ENCODE measurements at places on chromosomes 13 and 19.

DNA sequence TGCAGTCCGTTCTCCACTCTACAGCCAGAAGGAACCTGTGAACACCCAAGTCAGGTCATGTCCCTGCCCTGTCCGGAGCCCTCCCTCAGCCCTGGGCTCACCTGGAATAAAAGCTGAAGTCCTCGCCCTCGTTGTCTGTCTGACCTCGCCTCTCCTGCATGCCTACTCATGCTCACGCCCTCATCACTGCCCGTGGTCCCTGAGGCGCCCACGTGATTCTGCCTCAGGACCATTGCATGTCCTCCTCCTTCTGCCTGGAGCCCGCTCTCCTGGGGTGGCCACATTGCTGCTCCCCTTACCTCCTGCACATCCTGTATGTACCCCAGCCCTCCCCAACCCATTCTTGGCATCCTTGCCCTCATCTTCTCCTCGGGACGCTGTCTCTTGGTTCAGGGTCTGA is 42.2 kb downstream of the BICRA start:
- no peak for DNase-seq

DNA sequence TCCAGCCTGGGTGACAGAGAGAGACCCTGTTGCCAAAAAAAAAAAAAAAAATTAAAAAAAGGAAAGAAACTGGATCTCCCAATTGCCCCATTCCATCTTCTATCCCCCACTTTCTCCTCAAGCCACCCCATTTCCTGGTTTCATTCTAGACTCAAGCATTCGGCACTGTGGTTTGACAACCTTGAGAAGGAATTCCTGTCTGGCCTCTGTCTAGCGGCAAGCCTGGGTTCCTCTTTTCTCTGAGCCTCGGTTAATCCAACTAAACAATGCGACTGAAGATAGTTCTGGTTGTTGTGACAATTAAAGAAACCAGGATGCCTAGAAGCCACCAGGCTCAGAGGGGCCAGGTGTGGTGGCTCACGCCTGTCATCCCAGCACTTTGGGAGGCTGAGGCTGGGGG is 3.3 kb upstream of the C3 start:
- no peak for DNase-seq

DNA sequence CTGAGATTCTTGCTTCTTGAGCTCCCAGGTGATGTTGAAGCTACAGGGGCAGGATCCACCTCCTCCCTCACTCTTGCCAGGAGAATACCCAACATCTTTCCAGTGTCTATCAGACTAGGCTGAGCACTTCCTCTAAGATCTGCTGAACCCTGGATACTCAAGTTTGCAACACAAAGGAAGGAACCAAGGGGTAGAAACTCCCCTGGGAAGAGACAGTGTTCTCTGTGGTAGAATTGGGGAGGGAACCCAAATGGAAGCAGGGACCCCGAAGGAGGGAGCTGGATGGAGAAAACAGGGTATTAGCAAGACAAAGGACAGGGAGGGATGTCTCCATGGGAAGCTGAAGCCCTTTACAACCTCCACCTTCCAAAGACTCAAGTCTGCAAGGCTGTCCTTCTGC is 117.6 kb downstream of the DNAJC15 start:
- no peak for DNase-seq

DNA sequence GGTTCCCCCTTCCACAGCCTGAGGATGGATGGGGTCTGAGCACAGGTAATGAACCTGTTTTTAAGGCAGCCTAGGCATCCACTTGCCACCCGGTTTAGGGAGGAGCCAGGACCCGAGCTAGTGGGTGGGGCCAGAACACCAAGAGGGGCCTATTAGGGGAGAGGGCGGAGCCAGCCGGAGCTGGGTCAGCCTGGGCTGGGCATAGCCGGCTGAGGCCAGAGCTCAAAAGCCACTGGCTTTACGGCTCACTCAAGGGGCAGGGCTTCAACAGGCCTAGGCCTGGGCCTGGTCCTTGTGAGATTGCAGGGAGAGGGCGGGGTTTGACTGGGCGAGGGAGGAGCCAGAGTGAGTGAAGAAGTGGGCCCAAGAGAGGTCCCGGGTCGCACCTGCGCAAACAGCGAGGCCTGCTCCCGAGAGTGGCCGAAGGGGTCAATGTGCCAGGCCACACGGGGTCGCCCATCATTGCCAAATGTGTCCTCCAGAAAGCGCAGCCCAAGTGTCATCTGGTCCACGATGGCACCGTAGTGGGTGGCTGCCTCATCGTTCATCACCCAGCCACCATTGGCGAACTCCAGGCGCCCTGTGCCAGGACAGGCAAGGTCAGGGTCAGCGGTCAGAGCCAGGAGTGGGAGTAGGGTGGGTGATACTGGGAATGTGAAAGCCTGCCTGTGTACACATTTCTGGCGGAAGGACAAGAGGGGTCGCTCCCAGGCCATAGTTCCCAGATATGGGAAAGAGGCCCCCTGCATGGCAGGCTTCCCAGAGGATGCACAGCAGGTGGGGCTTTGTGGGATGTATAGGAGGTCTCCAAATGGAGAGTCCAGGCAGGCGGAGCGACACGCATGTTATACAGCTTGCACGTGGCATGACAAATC is 1.9 kb downstream of the MAN2B1 start:
- DNase-seq: no peak

GRCh38 chr19:50792272-50793250 is 2.3 kb downstream of the ACP4 start:
- DNase-seq: no peak

DNA sequence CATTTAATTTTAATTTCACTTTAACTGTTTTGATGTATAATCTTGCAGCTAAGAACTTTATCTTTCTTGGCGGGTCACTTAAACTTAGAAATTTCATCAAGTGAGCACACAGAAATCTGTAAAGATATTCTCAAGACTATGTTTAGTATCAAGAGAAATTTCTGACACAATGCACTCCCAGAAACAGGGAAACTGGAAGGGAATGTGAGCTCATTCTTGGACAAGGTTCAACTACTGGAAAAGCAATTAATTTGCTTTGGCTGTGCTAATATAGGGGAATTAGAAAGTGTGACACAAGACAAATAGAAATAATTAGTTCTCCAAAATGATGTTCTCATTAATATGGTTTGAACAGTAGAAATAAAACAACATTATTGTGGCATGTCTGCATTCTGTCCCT is 402.3 kb downstream of the DACH1 start:
- no peak for DNase-seq

DNA sequence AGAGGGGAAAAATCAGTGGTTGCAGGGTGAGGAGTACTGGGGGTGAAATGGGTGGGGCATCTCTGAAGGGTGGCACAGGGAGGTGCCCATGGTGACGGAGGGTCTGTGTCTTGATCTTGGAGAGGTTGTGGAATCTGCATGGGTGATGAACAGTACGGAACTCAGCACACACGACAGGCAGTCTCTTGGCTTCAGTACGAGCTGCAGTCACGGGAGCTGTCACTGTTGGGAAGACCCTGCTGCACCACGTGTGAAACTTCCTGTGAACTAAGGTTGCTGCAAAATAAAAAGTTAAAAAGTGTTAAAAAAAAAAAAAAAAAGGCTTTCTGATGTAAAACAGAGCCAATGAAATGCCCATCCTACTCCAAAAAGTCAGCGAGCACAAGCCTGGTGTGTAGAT is 34.3 kb downstream of the TEX29 start:
- DNase-seq: no peak

DNA sequence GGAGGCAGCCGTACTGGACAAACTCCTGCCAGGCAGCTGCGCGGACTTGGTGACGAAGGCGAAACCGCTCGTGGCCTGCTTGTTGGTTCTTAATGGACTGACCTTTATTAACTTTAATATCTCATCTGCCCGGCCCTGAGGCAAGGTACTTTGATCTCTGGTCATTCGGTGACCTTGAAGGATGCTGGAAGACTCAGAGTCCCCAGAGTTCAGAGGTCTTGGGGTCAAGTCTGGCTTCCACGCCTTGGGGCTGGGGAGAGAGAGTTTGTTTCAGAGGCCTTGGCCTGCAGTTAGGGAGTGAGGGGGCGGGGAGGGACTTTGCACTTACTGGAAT is 9.6 kb upstream of the EMC10 start:
- DNase-seq: no peak

- no peak for DNase-seq
These were observed 683.8 kb upstream of the SGCG start for GRCh38 chr13:22496803-22497508.

- no peak for DNase-seq
These were observed 31.2 kb upstream of the F7 start for GRCh38 chr13:113074401-113074800.

DNA sequence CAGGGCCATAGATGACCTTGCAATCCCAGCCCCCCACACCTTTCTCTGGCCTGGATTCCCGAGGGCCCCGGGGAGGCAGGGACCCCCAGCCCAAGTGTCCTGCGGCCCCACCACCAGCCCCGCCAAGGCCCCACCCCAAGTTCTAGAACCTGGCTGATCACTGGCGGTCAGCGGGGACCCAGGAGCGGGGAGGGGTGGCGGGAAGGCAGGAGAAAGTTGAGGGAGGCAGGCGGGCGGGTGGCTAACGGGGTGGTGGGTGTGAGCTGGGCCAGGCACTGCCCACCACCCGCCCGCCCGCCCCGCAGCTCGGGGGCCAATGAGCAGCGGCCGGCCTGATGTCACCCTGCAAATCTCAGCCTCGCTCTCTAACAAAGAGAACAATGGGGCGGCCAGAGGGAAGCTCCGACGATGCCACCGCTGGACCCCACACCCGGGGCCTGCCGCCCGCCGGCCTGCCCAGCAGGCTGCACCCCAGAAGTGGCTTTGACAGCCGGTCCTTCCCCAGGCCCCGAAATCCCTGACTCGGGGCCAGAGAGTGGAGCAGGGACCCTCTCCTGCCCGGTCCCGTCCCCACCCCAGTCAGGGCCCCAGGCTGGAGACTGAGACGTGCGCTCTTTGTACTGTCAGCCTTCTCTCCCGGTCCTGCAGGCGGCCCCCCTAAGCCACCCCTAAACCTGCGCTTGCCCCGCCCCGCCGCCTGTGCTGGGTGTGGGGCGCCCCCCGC is 1.6 kb downstream of the MEX3D start:
- no peak for DNase-seq

- no peak for DNase-seq
These were observed 27.7 kb downstream of the SBNO2 start for GRCh38 chr19:1146412-1146699.

- DNase-seq: peak; percentile 66
These were observed at the start of gene C19orf12 for GRCh38 chr19:29714953-29715700. Gene C19orf12, minus strand, starts transcription at chr19:29715261. Its CDS starts 6,848 bp downstream, at chr19:29708413.

DNA sequence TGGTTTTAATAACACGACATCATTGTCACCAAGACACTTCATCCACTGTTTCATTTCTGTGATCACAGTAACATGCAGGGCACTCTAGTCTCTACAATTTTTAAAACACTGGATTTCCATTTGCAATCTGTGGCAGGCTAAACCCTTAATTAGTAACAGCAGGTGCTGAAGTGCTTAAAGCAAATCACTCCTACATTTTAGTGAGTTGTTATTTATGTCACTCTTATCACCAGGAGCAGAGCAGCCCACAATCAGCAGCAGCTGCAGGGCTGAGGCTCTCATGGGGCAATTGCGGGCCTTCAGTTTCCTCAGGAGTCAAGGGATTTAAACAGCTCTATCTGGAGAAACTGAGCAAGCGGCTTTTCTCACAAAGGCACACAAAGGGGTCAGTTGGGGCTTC is 1.6 kb downstream of the SOHLH2 start:
- no peak for DNase-seq

DNA sequence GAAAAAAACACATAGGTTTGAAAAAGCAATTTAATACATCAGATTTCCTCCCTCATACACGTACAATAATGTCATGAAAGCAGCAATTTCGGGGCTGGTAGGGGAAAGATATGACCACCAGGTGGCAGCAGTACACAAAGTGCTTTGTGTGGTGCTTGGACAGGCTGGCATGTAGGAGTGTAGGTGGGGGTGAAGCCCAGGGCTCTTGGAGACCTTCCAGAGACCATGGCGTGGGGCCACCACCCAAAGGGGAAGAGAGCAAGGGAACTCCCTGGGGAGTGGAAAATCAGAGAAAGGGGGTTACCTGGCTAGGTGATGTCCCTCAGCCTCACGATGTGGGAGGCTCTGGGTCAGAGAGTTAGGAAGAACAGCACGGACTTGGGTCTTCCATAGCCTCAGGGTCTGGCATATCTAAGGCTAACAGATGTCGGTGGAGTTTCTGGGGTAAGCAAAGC is 11.8 kb upstream of the CCNA1 start:
- DNase-seq: peak; percentile 62
